Stimulated activated CD8-positive, alpha-beta memory T cell treated with anti-CD3 and anti-CD28 coated beads, Interleukin-4, amount 100 ng/mL, for 4 hours (primary cell): ENCODE measurements at places on chromosomes 11 and 22.

DNA sequence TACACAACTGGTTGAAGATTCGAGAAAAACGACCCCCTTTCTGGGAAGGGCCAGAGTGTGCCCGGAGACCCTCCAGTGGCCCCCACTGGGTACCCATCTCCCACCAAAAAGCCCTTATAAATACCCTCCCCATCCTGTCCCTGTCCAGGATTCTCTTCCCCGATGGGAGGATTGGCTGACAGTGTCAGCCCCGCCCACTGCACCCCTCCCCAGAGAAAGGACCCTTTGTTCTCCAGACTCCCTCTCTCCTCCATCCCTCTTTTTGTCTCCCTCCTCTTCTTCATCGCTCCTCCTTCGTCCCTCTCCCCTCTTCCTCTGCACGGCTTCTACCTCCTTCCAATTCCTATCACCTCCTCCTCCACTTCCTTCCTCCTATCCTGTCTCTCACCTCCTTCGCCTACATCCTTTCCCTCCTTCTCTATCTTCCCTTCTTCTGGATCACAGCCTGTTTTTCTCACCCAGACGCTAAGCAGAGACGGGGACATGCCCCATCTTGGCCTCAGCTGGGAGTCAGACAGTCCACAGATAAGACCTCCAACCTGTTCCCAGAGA, 13.3 kb upstream of the MEN1 start:
- DNase-seq: no peak

- no peak for DNase-seq
Measured at GRCh38 chr11:61004761-61005181, 33.3 kb downstream of the CD6 start.

DNA sequence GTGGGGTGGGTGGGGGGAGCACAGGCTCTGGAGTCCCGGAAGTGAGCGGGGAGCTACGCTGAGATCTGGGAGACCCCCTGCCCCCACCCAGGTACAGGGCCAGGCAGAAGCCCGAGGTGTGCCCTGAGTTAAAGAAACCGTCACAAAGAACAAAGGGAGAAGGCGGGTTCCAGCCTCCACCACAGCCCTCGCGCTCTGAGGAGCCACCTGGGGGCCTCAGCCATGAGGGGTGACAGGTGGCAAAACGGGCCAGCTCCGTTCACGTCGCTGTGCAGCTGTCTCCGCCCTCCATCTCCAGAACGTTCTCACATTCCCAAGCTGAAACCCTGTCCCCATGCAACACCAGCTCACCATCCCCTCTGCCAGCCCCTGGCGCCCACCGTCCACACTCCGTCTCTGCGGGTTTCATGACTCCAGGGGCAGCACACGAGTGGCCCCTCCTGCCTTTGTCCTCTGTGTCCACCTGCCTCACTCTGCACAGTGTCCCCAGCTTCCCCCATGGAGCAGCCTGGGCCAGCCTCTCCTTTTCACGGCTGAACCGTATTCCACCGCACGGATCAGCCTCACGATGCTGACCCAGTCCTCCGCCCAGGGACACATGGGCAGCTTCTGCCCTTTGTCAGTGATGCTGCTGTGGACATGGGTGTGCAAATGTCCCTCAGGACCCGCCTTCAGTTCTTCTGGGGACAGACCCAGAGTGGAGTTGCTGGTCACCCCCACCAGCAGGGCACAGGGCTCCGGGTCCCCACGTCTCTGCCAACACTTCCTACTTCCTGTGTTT, 1.7 kb upstream of the MUC5B start:
- DNase-seq: no peak

DNA sequence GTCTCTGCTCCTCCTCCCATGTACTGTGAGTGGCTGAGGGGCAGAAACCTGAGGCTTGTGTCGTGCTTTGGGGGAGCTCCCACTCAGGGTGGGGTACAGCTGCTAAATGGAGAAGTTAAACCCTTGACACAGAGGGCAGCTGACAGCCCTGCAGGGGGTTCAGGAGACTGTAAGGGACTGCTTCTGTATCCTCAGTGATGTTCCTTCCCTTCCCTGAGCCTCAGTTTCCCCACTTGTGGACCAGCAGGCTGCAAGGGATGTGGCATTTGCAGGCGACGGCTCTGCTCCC, 15.6 kb downstream of the SYNGR1 start:
- no peak for DNase-seq

DNA sequence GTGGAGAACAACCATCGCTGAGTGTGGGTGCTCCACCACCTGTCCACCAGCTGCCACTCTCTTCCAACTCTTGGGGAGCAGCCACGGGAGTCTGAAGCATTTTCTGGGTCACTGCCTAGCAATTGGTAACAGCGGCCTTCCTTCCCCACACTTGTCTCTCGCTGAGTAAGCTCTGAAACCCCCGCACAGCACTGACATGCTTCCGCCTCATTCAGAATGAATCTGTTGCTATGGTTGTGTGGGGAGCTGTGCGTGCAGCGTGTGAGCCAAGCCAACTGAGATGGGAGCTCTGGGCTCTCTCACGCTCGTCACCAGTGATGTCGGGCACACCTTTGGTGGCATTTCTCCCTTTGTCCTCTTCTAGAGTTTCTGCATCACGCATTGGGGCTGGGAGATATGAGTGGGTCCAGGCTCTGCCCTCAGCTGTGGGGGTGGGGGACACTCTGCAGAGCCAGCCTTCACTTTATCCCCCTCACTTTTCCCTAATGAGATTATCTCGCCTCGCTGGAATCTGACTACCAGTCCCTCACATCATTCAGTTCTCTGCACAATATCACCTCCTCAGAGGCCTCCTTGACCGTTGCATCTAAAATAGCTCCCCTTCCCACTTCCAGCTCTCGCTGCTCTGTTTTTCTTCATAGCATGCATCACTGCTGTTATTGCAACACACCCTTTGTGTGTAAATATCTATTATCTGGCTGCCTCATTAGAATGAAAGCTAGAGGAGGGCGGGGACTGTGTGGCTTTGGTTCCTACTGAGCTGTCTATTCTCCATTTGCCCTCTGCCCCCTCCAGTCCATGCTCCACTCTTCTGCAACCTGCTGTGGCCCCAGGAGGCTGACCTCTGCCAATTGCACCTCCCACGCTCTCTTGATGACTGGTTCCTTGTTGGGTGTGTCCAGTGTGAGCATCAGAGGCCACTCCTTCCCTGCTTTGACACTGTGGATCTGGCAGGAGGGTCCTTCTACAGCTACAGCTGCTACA, 569.9 kb upstream of the CADM1 start:
- no peak for DNase-seq

GRCh38 chr11:114044042-114044871, 15.3 kb upstream of the ZBTB16 start:
- DNase-seq: no peak

DNA sequence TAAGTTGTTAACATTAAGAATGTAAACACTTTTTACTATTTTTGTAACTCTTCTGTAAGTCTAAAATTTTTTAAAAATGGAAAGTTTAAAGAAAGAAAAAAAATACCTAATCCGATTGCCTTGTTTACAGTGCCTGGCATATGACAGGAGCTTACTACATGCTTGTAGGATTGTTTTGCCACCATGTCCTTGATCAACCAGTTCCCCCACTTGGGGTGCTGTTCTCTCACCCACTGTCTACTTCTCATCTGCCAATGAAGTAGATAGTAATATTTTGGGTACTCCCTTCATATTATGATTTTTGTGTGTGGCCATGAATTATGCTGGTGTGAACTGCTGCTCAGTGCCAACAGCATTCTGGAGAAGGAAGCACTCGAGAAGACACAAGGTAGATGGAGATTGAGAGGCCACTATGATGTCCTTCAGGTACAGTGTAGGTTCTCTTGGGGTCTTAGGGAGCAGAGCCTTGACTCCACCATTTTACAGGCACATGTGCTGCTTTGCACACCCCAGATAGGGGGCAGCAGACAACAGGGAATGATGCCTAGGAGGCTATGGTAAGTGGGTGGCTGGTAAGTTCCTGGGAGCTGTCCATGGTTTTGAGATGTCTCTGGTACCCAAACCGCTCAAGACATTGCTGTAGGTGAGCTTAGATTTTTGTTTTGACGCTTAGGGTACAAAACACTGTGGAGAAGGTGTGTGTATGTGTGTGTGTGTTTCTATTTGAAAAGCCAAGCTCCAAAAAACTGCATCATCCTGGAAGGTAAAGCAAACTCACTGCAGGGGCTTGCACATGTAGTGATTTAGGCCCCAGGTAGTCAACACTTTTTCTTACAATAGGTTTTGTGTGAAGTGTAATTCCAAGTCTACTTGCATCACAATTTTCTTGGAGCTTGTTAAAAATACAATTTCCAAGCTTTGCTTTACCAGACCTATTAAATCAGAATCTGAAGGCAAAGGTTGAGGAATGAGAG, 494.5 kb upstream of the LARGE1 start:
- DNase-seq: no peak

DNA sequence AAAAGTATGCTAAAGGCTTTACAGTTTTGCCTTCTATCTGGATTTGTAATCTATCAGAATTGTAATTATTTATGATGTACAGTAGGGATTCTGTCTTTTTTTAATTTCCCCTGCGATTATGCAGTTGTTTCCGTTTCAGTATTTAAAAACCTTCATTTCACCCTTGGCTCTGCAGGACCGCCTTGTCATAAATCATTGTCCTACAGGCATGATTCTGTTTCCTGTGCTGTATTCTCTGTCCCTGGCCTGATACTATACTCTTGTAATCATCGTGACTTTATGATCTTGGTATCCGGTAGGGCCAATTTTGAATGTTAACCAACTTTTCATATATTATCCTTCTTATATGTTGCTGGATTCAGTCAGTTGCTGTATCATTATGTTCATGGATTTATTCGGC, 151.7 kb downstream of the ATXN10 start:
- no peak for DNase-seq

GRCh38 chr11:92589512-92589911, 364.9 kb downstream of the FAT3 start:
- DNase-seq: no peak

- no peak for DNase-seq
Measured at GRCh38 chr11:1701091-1701807, 4.3 kb downstream of the KRTAP5-6 start.

DNA sequence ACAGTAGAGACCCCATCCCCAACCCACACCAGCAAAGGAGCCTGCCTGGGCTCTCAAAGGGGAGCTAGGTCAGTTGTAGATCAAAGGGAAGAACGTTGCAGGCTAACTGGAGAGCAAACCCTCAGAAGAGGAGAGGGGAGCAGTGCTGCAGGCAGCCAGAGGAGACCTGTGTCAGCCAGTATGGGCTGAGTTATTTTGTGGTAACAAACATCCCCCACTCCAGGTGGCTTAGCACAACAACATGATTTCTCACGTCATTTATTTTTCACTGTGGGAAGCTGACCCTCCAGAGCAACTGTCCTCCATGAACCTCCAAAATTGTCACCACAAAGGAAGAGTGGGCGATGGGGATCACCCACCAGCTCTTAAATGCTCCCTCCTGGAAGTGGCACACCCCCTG, 19.8 kb upstream of the SHANK2 start:
- no peak for DNase-seq

- DNase-seq: no peak
Measured at GRCh38 chr11:7495882-7496551, 10.7 kb downstream of the OLFML1 start.
